ENCODE measurements at places on chromosomes 11 and 22.

GRCh38 chr11:100715165-100715761 is 28.2 kb downstream of the ARHGAP42 start:
- no peak for DNase-seq

DNA sequence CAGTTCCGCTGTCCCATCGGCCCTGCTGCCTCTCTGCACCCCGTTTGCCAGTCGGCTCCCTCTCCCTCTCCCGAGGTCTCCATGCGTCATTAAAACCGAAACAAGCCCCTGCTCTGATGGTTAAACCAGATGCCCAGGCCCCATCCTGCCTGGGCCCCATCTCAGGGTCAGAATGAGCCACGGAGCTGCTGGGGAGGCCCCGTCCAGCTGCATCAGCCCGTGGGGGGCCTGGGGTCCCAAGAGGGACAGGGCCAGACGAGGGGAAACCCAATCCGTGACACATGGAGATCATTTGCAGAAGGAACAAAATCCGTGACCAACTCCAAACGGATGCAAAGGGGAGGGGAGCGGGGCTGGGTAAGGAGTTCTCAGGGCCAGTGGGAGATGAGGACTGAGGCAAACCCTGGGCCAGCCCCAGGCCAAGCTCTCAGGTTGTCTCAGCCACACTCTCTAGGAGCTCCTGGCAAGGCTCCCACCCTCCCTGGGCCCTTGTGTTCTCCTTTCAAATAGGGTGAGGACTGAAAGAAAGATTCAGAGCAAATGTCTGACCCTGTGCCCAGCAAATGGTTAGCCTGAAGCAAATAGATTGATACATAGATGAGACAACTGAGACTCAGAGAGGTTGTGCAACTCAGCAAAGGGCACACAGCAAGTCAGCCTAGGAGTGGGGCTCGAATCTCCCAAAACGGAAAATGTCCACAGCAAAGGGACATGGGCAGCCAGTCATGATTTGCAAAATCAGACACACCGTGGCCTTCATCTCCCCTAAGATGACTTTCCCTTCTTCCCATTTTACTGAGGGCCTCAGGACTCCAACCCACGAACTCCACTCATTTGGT is 162.1 kb downstream of the MN1 start:
- no peak for DNase-seq

- no peak for DNase-seq
Observed at GRCh38 chr22:23836281-23836680, 2.5 kb downstream of the DERL3 start.

- DNase-seq = no peak
Observed at GRCh38 chr11:132874638-132875037, 657.7 kb downstream of the OPCML start.

GRCh38 chr22:42769574-42770447 is 49.1 kb upstream of the A4GALT start:
- no peak for DNase-seq

GRCh38 chr11:36488096-36488495 is 22.0 kb downstream of the TRAF6 start:
- no peak for DNase-seq

DNA sequence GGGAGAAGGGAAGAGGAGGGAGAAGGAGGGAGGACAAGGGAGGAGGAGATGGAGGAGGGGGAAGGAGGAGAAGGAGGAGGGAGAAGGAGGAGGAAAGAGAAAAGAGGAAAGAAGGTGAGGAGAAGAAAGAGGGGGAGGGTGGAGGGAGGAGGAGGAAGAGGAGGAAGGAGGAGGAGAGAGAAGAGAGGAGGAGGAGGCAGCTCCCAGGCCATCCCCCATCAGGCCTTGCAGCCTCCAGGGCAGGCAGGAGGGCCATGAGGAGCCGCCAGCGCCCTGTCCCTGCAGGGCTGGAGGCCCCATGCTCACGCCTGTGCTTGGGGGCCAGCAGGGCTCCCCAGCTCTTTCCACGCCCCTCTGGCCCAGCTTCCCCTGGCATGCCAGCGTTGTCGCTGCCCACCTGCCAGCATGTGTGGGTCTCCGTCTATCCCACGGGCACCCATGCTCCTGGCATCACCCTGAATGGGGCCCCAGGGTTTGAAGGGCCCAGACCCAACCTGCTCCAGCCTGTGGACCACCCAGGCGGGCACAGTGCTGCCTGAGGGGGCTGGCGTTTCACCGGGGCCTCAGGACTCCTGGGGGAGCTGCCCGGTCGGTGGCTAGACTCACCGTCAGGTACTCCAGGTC is 5.2 kb downstream of the TSPAN32 start:
- DNase-seq = no peak

GRCh38 chr22:41603873-41604332 is 14.3 kb upstream of the PMM1 start:
- DNase-seq = peak; percentile 11

- DNase-seq = no peak
Observed at GRCh38 chr11:76371170-76371569, 9.8 kb downstream of the THAP12 start.

- DNase-seq = no peak
Observed at GRCh38 chr11:17720796-17721171, 1.4 kb downstream of the MYOD1 start.

DNA sequence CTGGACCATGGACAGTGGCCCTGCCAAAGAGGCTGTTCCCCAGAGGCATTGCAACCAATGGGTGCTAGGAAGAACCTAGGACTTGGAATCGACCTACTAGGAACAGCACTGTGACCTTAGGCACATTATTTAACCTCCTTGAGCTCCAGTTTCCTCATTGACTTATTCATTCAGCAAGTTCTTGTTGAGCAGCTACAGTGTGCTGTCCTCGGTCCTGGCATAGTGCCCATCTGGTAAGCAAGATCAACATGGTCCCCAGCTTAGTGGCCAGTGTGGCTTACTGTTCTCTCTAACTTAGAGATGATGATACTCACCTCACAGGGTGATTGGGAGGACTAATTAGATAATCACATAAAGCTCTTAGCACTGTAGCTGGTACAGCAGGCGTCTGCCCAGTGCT is 8.2 kb downstream of the ABCG4 start:
- no peak for DNase-seq

- peak; percentile 68 for DNase-seq
Observed at GRCh38 chr11:62553080-62553838, 6.7 kb upstream of the AHNAK start.

- no peak for DNase-seq
Observed at GRCh38 chr11:79406376-79406775, 34.5 kb downstream of the TENM4 start.

GRCh38 chr11:67031791-67032561 is 9.0 kb downstream of the SYT12 start:
- DNase-seq = no peak

- DNase-seq = no peak
Observed at GRCh38 chr11:67507242-67507863, 609 bp downstream of the CDK2AP2 start.

DNA sequence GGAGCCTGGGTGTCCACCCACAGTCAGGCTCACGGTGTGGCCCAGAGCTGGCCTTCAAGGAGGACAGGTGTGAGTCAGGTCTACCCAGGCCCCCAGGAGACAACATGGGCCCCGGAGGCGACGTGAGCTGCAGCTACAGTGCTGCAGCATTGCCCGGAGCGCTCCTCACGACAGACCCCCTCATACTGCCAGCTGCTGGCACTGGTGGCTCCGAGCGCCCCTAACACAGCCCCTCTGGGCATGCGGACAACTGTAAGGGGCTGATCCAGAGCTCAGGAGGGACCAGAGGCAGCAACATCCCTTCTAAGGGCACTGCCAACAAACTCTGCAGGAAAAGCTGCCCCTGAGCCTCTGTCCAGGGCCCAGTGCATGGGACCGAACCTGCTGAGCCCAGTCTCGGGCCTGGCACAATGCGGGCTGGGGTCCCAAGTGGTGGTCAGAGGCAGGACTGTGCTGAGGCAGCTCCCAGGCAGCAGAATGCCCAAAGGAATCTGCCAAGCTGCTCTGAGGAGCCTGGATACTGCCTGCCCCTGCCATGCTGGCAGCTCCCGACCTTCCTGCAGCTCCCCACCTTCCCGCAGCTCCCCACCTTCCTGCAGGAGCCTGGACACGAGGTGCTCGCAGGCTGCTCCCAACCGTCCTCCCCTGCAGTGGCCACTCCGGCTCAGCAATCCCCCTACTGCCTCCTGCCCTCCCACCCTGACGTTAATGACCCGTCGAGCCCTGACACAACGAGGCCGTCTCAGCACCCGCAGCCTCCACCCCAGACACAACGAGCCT is 15.1 kb downstream of the CHID1 start:
- DNase-seq = no peak

GRCh38 chr11:67352546-67353316 is 615 bp downstream of the POLD4 start:
- DNase-seq = no peak

DNA sequence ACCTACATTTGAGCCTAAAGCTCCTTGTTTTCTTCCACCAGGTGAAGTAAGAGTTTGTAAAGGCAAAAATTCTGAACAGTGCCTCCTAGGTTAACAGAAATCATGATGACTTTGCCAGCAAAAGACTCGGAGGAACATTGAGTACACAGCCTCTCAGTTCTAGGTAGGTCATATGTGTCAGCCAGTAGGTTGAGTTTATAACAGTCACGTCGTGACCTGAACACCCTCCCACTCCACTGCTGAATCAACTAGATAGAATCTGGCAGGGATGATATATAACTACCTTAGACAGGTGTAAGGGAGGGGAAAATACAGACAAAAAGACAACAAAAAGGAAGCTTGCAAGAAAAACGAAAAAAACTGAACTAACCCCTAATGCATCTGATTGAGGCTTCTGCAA is 12.8 kb upstream of the ASPHD2 start:
- DNase-seq = no peak

DNA sequence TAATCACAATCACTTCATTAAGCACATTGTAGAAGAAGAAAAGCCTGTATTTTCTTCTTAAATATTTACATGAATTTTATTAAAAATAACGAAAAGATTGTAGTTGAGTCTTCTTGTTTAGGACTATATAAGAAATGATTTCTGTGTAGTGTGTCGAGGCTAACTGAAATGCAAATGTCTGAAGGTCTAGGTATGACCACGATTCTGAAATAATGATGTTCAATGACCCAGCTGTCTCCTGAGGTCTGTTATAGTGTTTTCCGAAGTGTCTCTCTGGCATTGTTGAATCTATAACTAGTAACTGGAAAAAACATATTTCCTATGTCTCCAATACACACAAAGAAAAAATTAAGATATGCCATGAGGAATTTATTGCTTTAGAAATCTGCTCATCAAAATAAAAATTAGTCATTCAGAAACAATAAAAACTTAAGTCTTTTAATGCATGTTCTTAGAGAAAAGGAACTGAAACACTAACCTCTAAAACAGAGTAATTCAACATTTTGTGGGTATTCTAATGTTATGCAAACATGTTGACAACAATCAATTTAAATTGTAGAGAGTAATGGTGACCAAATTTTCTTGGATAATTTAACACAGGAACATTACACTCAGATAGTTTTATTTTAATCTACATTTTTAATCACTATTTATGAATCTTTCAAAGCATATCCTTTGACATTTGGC is 55.0 kb downstream of the CASP12 start:
- no peak for DNase-seq

DNA sequence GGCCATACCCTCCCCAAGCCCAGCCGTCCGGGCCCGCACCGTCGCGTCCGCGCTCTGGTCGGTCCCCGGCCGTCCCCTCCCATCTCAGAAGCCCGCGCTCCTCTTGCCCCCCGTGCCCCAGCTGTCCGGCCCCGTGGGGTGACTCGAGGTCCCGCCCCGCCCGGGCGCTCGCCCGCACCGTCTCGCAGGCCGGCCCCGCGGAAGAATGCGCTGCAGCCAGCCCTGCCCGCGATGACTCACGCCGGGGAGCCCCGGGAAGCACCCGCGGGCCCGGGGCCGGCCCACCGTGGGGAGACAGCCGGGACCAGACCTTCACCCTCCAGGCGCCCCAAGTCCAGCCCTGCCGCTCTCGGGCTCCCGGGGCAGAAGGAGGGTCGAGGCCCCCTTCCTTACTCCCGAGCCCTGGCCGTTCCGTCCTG is 320 bp upstream of the PHLDA2 start:
- DNase-seq = no peak

DNA sequence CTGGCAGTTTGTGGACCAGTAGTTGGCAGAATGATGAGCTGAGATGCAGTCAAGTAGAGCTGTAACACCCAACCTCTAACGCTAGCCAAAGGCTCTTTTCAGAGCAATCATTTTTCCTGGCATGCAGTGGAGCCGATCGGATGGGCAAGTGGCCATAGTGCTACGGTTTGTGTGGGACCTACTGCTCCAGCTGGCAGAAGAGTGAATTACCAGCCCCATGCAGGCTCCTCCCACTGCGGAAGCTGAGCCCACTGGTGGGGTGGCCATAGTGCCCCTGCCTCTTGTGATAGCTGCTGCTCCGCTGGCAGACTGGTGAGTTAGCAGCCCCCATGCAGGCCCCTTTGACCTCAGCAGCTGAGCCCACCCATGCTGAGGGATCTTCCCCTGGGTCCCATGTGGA is 27.0 kb upstream of the SC5D start:
- DNase-seq = no peak

- DNase-seq = no peak
Observed at GRCh38 chr11:93476796-93477195, 66.4 kb downstream of the SMCO4 start.

DNA sequence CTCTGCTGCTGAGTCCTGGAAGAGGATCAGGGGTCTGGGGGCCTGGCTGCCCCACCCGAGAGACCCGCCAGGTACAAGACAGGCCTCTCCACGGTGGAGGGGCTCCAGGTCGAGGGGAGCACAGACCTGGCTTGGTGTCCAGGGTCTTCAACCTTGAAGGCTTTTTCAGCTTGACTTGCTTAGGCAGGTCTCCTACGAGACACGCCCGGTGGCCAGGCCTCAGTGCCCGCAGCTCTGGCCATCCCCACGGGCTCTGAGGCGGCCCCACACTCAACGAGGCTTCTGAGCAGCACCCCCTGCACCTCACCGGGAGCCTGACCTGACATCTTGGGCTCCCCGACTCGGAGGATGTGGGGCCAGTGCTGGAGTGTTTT is 6.6 kb upstream of the PLXNB2 start:
- DNase-seq = no peak

- no peak for DNase-seq
Observed at GRCh38 chr11:128615076-128615475, 27.7 kb upstream of the ETS1 start.

DNA sequence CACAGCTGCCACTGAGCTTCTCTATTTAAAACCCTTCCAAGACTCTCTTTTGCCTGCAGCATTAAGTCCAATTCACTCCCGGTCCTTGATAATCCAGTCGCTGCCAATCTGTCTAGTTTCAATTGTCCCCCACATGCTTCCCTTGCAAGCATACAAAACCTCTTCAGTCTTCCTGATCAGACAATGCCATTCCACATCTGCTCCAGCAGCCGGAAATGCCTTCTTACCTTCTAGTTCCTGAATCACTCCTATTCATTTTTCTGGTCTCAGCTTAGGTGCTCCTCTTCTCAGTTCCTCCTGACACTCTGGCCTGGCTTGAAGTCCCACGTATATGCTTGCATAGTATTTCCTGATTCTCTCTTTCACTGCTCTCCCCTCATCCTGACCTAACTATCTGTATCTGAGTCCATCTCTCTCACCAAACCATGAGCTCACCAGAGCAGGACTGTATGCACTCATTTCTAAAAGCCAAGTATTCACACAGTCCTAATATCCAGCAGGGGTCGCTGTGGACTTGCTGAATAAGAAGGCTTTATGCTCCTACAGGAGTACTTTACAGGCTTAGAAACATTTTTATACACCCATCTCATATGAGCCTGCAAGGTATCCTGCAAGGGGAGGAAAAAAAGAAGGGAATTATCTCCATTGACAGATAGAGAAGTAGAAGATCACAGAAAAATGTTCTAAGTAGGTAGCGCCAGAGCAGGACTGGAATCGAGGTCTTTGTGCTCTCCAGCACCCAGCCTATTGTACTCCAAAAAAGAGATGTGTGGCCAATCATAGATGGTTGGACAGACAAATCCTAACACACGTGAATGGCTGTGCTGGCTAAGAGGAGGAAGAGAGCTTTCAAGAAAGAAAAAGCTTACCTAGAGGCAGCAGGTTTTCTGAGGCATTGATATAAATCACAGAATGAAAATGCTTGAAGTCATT is 19.2 kb downstream of the XRRA1 start:
- DNase-seq = peak; percentile 51

Measured in T follicular helper cell (primary cell).